Activated effector memory CD4-positive, alpha-beta T cell treated with anti-CD3 and anti-CD28 coated beads, Interleukin-2, amount 50 U/mL, for 16 hours (primary cell): ENCODE measurements at places on chromosomes 2 and 18.
A peak's percentile ranks its signal among the peaks of the same experiment; 100 is the strongest.

- no peak for DNase-seq
Measured at GRCh38 chr2:117019357-117019756, 795.1 kb upstream of the DDX18 start.

GRCh38 chr2:220871909-220872308 lies 700.2 kb downstream of the EPHA4 start:
- no peak for DNase-seq

- DNase-seq, result no peak
Measured at GRCh38 chr2:74249406-74250122, 51.1 kb downstream of the MTHFD2 start.

DNA sequence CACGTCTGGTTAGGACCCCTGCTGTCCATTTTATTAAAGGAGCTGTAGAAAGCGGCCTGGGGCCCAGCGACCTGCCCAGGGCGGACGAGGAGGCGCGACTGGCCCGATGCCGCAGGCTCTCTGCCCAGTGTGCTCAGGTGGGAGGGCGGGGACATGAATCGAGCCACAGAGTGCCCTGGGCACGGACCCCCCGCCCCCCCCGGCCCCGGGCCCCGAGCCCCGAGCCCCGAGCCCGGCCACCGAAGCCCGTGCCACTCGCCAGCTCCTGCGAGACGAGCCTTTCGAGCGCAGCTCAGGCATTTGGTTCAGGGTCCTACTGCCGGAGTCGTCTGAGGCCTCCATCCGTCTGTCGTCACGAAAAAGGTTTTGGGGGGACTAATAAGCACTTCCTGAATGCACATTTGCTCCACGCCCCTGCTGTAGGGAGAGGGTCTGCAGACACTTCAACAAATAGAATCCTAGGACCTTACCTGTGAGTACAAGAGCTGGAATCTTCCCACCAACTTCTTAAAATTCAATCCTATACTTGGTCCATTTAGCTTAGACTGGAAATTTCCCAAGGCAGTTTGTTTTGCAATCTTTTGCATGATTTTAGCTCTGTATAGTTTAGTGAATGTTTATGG lies 602 bp upstream of the ADAM17 start:
- no peak for DNase-seq

GRCh38 chr18:75344615-75345014 lies 82.9 kb downstream of the SMIM21 start:
- no peak for DNase-seq

GRCh38 chr2:19863303-19864041 lies 38.3 kb downstream of the TTC32 start:
- peak; percentile 90 for DNase-seq

GRCh38 chr2:6828299-6828584 lies 37.5 kb downstream of the CMPK2 start:
- DNase-seq, result no peak

DNA sequence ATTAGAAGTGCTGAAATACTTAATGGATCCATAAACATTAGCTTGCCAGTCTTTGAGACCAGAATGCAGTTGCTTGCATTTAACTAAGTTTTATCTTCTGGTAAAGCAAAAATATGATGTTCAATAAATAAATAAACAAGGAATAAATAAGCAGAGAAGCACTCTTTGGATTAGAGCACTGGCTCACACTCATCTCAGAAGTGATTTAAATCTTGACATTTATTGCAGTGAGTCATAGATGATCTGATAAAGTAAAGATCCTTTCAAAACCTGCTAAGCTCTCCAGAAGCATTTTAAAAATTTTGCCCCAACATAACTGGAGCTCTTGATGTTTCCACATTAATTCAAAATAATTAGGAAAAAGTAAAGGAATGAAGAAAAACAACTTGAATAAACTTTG lies 66.8 kb downstream of the KYNU start:
- DNase-seq, result no peak

GRCh38 chr2:30789670-30790210 lies 17.5 kb downstream of the CAPN13 start:
- no peak for DNase-seq

GRCh38 chr18:36675542-36675941 lies 153.3 kb downstream of the TPGS2 start:
- DNase-seq, result no peak

GRCh38 chr2:144583741-144584453 lies 64.0 kb upstream of the ZEB2 start:
- no peak for DNase-seq

DNA sequence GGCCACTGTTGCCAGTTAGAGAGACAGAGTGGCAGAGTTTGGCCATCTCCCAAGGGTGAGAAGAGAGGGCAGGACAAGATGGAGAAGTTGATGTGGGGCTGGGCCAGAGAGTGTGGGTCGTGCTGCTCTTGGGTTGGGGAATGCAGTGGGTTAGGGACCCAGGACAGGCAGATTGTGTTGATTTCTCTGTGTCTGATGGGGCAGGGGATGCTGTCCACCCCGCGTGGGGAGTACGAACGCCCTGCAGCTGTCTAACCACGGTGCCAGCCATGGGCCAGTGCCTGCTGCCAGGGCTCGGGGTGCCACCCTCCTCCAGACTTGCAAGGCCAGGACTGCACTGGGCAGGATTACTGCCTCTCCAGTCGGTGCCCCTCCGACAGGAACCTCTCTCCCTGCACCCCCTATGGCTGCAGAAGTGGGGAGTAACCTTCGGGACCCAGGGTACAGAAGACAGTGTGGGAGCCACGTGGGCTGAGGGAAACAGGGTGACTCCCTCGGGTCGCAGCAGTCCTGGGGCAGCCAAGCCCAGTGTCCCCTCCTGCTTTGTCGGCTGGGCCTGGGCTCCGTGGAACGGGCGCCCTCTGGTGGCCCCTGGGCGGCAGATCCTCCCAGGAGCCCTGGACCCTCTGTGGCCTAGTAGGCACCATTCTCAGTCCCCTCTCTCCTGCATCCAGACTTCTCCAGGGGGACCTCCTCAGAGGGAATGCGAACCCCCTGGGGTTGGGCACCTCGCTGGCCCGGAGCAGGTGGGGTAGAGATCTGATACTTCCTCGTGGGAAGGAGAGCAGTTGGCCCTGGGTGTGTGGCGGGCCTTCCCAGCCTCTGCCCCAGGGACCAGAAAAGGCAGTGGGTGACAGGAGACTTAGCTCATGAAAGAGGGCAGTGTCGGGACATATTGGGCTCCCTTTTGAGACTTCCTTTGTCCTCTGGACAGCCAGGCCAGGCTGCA lies 2.7 kb downstream of the GPC1 start:
- peak; percentile 89 for DNase-seq

GRCh38 chr2:229856413-229856812 lies 65.4 kb downstream of the TRIP12 start:
- DNase-seq, result no peak

DNA sequence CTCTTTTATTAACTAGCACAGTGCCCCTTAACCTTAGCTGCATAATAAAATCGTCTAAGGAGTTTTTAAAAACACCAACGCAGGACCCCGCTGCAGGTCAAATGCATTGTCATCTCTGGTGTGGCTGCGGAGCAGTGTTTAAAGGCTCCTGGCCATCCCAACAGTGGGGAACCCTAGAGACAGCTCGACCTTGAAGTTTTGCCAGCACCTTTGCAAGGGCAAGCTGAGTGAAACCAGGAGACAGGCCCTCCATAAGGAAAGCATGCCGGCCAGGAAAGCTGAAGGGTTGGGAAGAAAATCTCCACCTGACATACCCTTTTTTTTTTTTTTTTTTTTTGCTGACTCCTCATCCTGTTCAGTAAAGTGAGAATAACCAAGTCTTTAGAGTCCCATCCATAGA lies 349.0 kb downstream of the CMPK2 start:
- DNase-seq, result no peak

GRCh38 chr18:11518788-11519685 lies 90.4 kb upstream of the SLC35G4 start:
- no peak for DNase-seq

GRCh38 chr2:151766437-151767153 lies 32.3 kb upstream of the NEB start:
- no peak for DNase-seq

GRCh38 chr2:239035361-239035814 lies 187.5 kb downstream of the TWIST2 start:
- DNase-seq, result peak; percentile 87

- peak; percentile 72 for DNase-seq
Measured at GRCh38 chr2:30862054-30862651, 54.9 kb upstream of the CAPN13 start.

- DNase-seq, result no peak
Measured at GRCh38 chr2:42914314-42914713, 121.9 kb upstream of the HAAO start.

- DNase-seq, result no peak
Measured at GRCh38 chr2:37625156-37625555, 46.3 kb downstream of the CDC42EP3 start.

DNA sequence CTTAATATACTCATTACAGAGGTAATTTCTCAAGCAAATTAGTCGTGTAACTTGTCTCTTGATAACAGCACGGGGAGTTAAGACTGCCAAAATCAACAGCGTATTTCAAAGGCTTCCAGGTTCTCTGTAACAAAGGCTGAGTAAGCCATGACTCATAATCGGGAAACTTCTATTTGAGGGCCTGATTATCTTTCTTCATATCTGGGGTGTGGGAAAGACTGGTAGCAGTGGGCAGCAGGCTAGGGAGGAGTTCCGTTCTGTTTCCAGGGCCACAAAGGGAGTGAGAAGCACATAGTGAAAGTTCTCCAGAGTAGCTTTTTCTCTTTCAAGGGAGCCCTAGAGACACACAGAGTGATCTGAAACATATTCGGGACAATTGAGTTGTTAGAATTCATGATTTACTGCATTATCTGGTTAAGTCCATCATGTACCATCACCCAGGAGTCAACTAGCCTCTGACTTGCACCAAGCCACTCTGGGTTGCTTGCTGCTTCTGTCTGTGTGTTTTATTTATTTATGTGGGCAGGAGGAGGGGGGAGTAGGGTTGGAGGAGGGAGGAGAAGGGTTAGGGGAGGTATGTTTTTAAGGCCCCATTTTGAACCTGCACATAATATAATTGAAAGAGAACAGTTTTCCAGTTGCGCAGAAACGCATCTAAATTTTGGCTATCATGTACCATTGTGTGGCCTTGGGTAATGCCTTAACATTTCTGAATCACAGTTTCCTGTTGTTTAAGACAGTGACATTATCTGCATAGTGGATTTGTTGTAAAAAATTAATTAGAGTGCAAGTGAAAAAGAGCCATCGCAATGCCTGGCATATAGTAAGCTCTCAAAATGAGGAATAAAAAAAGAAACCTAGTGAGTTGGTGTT lies 80.5 kb upstream of the ITPRID2 start:
- no peak for DNase-seq

GRCh38 chr2:174607989-174608865 lies 10.6 kb upstream of the WIPF1 start:
- DNase-seq, result peak; percentile 76

DNA sequence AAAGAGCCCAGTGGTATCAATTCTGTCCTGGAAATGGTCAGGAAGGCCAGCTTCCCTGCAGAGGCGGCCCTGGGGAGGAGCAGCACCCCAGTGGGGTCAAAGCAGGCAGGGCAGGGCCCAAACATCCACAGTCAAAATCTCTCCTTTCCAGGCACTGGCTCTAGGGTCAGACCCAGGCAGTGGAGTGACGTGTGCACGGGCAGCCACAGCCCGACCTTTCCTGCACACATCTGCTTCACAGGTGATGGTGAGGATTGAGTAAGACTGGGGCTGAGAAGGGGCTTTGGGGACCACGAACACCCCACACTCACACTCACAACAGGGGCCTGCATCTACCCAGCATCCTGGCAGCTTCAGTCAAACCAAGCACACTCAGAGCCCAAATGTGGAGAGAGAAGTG lies 97.8 kb upstream of the GLI2 start:
- DNase-seq, result no peak

DNA sequence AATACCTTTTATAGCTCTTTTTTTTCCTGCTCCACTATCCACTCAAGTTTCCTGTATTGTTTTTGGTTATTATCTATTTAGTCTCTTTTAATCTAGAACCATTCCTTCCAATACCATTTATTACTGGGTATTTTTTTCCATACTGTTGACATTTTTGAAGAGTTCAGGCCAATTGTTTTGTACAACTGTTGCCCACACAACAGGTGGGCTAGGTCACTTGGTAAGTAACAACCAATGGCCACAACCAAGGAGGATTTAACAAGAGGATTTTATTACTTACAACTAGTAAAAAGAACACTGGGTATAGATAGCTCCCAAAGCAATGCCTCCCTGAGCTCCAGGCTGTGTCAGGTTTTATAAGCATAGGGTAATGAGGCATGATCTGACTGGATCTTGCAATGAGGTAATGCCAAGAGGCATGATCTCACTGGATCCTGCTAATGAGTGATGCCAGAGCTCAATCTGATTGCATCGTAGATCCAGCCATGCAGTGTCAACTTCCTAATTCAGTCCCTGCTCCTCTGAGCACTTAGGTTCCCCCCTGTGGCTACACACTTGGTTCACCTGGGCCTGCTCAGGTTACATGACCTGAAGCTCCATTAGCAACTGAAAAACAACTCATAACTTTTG lies 7.1 kb upstream of the CEP68 start:
- DNase-seq, result no peak

DNA sequence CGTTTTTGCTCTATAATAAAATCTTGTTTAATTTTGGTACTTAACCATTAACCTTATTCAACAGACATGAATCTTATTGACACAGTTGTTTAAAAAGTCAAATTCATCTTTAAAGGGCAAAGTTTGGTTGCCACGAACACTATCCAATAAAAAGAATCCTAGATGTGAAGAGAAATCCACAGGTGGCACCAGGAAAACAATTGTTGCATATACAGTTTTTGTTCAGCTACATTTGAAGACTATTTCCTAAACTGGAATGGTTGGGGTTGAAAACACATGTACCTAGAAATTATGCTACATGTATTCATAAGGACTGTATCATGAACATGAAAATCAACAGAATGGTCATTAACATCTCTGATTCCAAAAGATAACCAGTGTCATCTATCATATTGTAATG lies 71.1 kb upstream of the GULP1 start:
- DNase-seq, result no peak
